B cell (primary cell): ENCODE measurements at places on chromosomes 7 and 10. TPM values are rescaled to one million over a fixed set of nuclear protein-coding genes. Genes with fewer than 3 reads are reported as not detected.

RTKN2 gene
- total RNA-seq: 0.22 and 0.53 TPM in 2 replicates

SH2D4B gene
- total RNA-seq: 0.12 and 0.22 TPM in 2 replicates

SUGCT gene
- total RNA-seq: 0.86 and 2.6 TPM in 2 replicates

BLOC1S2 gene
- 47.2 and 47.5 TPM in 2 replicates for total RNA-seq

KAZALD1 gene
- 0.34 and 0.51 TPM in 2 replicates for total RNA-seq

FGFR2 gene
- not detected in 2 replicates for total RNA-seq

- no peak for DNase-seq
- H3K4me3 ChIP-seq: no peak overlapping the region
- no peak overlapping the region for H3K27ac ChIP-seq
Observed at GRCh38 chr10:115972426-115972825, 300.6 kb downstream of the GFRA1 start.

DNA sequence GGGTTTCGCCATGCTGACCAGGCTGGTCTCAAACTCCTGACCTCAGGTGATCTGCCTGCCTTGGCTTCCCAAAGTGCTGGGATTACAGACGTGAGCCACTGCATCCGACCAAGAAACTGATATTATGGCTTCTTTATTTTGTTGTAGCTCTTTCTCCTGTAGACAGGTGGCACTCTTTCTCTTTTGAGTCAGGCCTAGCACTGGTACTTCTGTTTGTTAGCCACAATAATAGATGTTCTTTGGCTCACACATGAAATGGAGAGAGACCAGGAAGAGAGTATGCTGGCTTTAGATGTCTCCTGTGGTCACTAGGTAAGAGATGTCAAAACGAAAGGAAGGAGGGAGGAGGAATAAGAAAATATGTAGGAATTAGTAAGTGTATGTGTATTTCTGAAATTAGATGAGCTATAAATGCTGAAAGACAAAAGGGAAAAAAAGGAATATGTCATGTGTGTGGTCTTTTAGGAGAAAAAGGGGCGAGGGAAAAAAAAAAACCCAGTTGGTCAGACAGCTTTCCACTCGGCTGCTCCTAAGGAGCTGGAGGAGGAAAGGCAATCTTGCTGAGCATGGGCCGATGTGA lies 78.7 kb downstream of the CLEC2L start:
- DNase-seq: peak; percentile 18
- no peaks in the 10 kb centered on the region for H3K27me3 ChIP-seq
- peaks cover 34% of the 10 kb centered on the region for H3K36me3 ChIP-seq
- no peaks in the 10 kb centered on the region for H3K4me1 ChIP-seq

DNA sequence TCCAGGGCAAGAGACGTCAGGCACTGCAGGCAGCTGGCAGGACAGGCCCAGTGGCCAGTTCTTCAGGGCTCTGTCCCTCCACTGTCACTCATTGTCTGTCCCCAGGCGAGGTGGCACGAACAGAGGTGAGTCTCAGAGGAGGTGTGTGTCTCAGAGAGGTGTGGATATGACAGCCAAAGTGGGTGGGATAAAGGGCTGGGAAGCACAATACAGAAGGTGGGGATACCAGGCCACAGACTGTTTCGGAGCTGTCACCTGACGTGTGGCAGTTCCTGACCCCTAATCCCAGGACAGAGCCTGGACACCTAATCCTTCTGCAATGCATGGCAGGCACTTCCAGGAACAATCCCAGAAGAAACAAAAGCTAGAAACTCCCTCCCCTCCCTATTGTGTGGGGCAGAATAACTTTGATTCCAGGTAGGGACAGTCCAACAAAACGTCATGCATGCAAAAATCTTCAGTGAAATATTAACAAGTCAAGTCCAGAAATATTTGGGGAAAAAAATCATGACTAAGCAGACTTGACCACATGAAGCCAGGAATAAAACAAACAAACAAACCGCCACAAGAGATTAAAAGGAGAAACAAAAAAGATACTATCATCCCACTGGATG lies 11.6 kb downstream of the KLRG2 start:
- no peaks in the 10 kb centered on the region for H3K27me3 ChIP-seq
- DNase-seq: no peak
- no peaks in the 10 kb centered on the region for H3K4me1 ChIP-seq
- no peak overlapping the region for H3K4me3 ChIP-seq

DNA sequence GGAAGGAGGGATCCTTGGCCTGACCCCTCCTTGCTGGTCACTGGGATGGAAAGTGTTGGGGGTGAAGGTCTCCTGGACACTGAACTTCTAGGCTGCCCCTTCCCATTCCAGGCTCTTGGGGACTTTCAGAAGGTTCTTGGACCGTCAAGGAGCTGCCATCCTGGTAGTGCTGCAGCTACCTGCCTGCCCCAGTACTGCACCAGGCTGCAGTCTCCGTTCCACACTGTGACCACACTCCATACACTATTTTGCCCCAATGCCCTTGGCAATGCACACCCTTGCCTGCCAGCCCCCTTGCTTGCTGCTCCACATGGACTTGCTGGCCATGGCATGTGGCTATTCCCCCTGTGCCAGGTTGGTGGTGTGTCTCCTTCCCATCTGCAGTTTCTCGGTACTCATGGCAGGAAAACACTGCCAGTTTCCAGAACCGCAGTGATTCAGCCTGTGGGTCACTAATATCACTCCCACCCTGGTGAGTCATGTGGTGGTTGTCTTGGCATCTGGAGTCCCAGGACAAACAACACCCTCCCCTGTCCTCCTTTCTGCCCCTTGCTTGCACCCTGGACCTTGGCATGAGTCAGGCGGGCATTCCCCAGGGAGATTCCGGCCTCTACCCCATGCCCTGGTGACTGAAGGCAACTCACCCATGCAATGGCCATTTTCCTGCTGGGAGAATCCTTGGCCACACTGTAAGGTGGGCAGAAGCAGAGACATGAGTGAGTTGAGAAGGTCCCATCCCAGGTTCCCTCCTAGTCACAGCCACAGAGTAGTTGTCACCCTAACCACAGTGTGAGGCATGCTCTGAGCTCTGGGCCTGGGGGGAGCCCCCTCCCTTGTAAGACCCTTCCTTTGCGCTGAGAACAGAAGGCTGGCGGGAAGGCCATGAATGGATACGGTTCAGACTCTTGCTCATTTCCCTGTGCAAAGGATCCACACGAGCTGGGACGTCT lies 32.8 kb downstream of the GOLGA7B start:
- DNase-seq: no peak
- H3K4me1 ChIP-seq: no peaks in the 10 kb centered on the region
- no peaks in the 10 kb centered on the region for H3K36me3 ChIP-seq
- no peaks in the 10 kb centered on the region for H3K27me3 ChIP-seq

- no peaks in the 10 kb centered on the region for H3K27me3 ChIP-seq
- no peak overlapping the region for H3K27ac ChIP-seq
- no peak for DNase-seq
- H3K4me1 ChIP-seq: no peaks in the 10 kb centered on the region
- no peaks in the 10 kb centered on the region for H3K36me3 ChIP-seq
Observed at GRCh38 chr7:15326044-15326644, 235.7 kb downstream of the AGMO start.

- no peaks in the 10 kb centered on the region for H3K27me3 ChIP-seq
- H3K4me3 ChIP-seq: no peak overlapping the region
- DNase-seq: no peak
- H3K27ac ChIP-seq: no peak overlapping the region
Observed at GRCh38 chr7:14389181-14389591, 399.7 kb upstream of the ETV1 start.

GRCh38 chr7:22949944-22950343 lies 64.0 kb downstream of the HYCC1 start:
- H3K36me3 ChIP-seq: peaks cover 11% of the 10 kb centered on the region
- no peak overlapping the region for H3K27ac ChIP-seq
- DNase-seq: no peak
- H3K27me3 ChIP-seq: no peaks in the 10 kb centered on the region
- H3K4me1 ChIP-seq: no peaks in the 10 kb centered on the region

GRCh38 chr7:125173571-125173970 lies 243.9 kb upstream of the POT1 start:
- H3K4me1 ChIP-seq: no peaks in the 10 kb centered on the region
- H3K27ac ChIP-seq: no peak overlapping the region
- DNase-seq: no peak
- H3K4me3 ChIP-seq: no peak overlapping the region
- no peaks in the 10 kb centered on the region for H3K36me3 ChIP-seq

GRCh38 chr10:533186-533585 lies 156.3 kb downstream of the DIP2C start:
- no peak for DNase-seq
- no peaks in the 10 kb centered on the region for H3K36me3 ChIP-seq
- no peak overlapping the region for H3K4me3 ChIP-seq

- no peak overlapping the region for H3K27ac ChIP-seq
- no peak for DNase-seq
- no peaks in the 10 kb centered on the region for H3K36me3 ChIP-seq
- no peaks in the 10 kb centered on the region for H3K4me1 ChIP-seq
- no peak overlapping the region for H3K4me3 ChIP-seq
Observed at GRCh38 chr7:23228412-23228811, 18.2 kb upstream of the GPNMB start.

DNA sequence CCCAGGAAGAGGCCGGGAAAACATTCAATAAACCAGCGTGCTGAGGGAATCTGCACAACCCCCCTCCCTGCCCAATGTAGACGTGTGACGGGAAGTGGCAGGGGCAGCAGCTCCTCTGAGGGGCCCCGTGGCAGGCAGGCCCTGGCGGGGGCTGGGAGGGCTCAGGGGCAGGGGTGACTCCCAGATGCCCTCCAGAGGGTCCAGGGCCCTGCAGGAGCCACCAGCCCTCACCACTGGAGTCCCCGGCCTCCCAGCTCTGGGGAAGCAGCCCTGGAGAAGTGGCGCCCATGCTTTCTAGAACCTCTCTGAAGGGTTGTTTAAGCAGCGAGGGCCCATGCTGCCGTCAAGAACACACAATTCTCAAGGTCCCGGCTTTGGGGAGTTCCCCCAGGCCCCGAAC lies 8.4 kb upstream of the GPER1 start:
- no peak for DNase-seq
- no peaks in the 10 kb centered on the region for H3K4me1 ChIP-seq
- H3K27ac ChIP-seq: no peak overlapping the region
- no peak overlapping the region for H3K4me3 ChIP-seq
- no peaks in the 10 kb centered on the region for H3K27me3 ChIP-seq
- no peaks in the 10 kb centered on the region for H3K36me3 ChIP-seq
